ENCODE measurements at places on chromosomes 2 and 18.

DNA sequence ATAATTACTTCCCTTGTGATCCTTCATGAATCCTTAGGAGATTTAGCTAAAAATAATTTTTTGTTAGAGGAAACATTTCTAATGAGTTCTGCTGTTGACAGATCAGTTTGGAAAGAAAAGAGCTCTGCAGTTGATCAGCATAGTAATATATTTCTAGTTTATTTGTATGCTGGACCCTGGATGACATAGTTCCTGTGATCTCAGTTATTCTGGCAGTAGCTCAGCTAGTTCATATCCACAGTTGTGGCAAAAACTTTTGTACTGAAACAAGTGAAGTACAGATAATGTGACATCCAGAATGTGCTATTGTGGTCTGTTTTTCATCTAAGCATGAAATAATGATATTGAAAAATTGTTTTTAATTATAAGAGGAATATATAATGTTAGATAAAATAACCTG is 33.7 kb downstream of the ABI2 start:
- no peak for DNase-seq

- no peak for DNase-seq
Measured at GRCh38 chr18:3649633-3650426, 199.9 kb downstream of the TGIF1 start.

DNA sequence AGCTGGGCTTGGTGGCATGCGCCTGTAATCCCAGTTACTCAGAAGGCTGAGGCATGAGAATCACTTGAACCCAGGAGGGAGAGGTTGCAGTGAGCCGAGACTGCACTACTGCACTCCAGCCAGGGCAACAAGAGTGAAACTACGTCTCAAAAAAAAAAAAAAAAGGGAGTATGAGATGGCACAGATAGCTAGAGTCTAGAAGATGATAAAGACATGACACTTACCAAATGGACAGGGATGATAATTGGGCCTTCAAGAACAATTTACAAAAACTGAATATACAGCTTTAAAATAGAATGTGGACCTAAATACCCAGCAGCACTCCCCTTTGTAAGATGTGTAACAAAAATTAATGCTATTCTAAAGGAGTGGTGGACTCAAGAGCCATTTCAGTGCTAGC is 2.7 kb downstream of the METTL4 start:
- no peak for DNase-seq

- DNase-seq, result no peak
Measured at GRCh38 chr18:61225336-61225735, 107.9 kb upstream of the CDH20 start.

GRCh38 chr2:163670929-163671328 is 64.9 kb downstream of the FIGN start:
- no peak for DNase-seq

DNA sequence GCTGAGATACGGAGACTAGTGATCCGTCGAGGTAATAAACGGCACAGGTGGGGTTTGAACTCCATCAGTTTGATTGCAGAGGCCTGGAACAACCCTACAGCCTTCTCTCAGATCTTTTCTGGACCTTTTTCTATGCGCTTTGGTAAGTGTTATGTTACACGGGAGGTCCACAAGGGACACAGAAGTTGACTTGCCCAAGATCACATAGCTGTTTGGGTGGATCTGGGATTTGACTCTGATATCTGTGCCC is 1.1 kb upstream of the DNPEP start:
- DNase-seq, result no peak

DNA sequence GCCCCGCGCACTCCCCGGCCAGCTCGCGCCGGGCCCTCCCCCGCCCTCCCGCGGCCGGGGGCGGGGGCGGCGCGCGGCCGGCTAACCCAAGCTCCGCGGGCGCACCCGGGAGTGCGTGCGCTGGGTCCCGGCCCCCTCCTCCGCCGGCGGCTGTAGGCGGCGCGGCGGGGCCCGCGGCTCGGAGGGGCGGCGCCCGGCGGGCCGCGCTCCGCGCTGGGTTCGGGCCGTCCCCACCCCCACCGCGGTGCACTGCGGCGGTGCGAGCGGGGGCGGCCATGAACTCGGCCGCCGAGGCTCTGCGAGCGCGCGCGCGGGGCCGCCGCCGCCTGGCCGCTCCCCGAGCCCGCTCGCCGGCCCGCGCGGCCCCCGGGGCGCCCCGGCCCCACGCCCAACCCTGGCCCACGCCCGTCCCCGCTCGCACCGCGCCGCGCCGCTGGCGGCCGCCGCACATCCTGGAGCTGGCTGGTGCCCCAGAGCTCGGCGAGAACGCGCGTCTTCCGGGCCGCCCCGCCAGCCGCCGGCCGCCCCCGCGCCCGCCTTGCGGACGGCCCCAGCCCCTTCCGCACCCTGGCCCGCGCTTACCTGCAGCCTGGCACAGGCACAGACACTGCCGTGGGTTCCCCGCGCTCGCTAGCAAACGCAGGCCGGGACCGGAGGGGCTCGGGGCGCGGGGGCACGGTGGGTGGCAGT is at the start of gene ZBTB14:
Gene ZBTB14 (minus strand): TSS at position 496 of the 690 bp plus-strand sequence. CDS start 2,480 bp downstream, outside the sequence.
- peak; percentile 68 for DNase-seq

GRCh38 chr18:36717422-36718110 is 111.2 kb downstream of the TPGS2 start:
- no peak for DNase-seq

GRCh38 chr2:69798290-69798908 is 31.1 kb upstream of the GMCL1 start:
- no peak for DNase-seq

- DNase-seq, result no peak
Measured at GRCh38 chr2:69169655-69170389, 156.8 kb downstream of the ANTXR1 start.

DNA sequence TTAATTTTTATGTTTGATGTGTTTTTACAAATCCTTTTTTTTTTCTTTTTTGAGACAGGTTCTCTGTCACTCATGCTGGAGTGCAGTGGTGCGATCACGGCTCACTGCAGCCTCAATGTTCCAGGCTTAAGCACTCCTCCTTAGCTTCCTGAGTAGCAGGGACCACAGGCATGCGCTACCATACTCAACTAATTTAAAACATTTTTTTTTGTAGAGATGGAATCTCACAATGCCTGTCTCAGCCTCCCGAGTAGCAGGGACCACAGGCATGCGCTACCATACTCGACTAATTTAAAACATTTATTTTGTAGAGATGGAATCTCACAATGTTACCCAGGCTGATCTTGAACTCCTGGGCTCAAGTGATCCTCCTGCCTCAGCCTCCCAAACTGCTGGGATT is 3.2 kb downstream of the NOTO start:
- no peak for DNase-seq

DNA sequence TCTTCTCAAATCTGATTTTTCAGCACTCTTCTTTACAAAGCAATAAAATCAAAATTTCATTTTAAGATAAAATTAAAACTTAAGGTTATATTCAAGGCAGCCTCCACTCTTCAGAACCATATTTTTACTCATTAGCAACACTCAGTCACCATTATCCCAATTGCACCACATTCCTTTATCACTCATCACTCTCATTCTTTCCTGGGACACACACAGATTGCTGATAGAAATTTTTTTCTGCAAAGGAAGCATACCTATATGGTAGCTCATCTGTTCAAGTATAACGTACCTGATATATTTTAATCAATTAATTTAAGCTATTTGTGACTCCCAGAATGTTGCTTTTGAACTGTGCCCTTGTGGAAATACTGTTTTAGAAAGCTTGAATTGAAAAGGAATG is 1559.3 kb upstream of the ZEB2 start:
- DNase-seq, result no peak

GRCh38 chr18:2053490-2054089 is 517.7 kb downstream of the METTL4 start:
- DNase-seq, result no peak

DNA sequence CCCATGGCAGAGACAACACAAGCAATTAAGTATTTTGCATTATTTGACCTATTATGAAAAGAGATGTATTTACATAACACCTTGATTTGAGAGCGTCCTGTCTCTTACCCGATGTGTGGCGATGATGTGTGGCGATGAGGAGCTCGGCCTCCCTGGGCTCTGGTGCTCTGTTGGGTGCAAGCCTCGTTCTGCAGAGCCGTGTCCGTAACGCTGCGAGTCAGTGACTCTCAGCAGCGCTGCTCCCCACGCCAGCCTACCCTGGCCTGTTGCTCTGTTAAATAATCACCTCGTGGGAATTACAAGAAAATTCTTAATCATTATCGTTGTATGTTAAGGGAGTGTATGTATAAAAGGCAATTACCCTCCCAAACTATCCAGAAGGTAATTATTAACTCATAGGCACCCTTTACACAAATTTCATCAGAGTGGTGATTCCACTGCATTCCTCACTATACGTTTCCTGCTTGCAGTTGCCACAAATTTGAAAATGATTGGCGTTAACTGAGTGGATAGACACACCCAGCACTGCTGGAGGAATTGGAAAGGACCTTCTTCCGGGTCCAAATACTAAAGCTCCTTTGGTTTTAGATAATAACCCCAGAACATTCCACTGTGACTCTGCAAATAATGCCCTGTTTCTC is 52.0 kb upstream of the NFATC1 start:
- DNase-seq, result no peak

- no peak for DNase-seq
Measured at GRCh38 chr18:26482569-26482968, 65.8 kb downstream of the KCTD1 start.

- DNase-seq, result no peak
Measured at GRCh38 chr2:149019768-149020167, 18.7 kb upstream of the LYPD6B start.

- no peak for DNase-seq
Measured at GRCh38 chr2:226641008-226641407, 158.6 kb downstream of the IRS1 start.

DNA sequence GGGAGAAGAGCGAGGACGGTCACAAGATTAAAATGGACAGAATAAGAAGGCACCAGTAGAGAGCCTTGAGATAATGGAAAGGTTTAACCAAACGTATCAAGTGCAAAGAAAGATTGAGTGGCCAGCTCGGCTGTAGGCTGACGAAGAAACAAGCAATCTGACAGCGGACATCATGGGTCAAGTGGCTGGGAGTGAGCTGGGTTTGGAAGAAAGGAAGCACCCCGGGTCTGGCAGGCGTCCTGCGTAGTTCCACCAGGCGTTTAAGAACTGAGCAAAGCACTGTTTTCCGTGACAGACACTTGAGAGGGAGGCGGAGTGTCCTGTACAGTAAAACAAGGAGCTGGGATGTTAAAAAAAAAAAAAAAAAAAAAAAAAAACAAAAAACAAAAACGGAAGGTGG is 27.1 kb downstream of the DAPL1 start:
- no peak for DNase-seq

DNA sequence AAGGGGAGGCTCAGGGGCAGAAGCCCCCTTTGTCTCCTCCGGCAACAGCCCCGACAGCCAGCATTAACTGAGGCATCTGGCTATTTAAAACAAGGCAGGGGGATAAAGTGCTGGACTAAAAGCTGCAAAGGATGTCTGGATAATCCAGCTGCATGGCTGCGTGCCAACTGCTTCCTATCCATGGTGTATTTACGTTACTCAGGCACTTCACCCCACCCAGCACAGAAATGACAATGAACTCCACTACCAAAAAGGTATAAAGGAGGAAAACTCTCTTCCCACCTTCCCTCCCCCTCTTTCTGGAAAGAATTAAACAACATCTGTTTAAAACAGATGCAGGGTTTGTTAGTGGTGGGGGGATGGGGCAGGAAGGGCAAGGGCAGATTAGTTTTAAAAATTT is 82.5 kb downstream of the SPRED2 start:
- no peak for DNase-seq

GRCh38 chr2:140990416-140990815 is 1140.4 kb downstream of the LRP1B start:
- no peak for DNase-seq

- DNase-seq, result no peak
Measured at GRCh38 chr2:234137400-234138014, 87.0 kb downstream of the SPP2 start.

GRCh38 chr2:238302087-238302486 is 13.7 kb upstream of the PER2 start:
- no peak for DNase-seq

GRCh38 chr2:42622943-42623676 is 54.7 kb downstream of the MTA3 start:
- DNase-seq, result no peak

- DNase-seq, result no peak
Measured at GRCh38 chr2:104539649-104540048, 314.3 kb upstream of the POU3F3 start.

GRCh38 chr2:6932828-6933227 is 15.6 kb downstream of the RNF144A start:
- no peak for DNase-seq

- no peak for DNase-seq
Measured at GRCh38 chr2:190664240-190664639, 15.4 kb downstream of the NAB1 start.

DNA sequence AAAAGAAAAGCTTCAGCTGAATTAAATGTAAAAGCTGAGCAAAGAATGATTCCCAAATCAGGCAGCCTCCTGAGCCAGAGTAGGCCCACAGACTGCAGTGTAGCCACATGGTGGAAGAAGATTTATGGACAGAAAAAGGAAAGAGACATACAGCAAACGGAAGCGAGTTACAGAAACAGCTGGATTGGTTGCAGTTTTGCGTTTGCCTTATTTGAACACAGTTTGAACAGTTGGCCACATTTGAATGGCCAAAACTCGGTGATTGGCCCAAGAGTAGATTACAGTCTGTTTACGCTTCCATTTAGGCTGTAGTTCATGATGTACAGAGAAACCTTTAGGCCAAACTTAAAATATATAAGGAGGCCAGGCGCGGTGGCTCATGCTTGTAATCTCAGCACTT is 35.1 kb downstream of the SH2D6 start:
- DNase-seq, result no peak

GRCh38 chr2:182031956-182032355 is 46.3 kb downstream of the PPP1R1C start:
- DNase-seq, result no peak

DNA sequence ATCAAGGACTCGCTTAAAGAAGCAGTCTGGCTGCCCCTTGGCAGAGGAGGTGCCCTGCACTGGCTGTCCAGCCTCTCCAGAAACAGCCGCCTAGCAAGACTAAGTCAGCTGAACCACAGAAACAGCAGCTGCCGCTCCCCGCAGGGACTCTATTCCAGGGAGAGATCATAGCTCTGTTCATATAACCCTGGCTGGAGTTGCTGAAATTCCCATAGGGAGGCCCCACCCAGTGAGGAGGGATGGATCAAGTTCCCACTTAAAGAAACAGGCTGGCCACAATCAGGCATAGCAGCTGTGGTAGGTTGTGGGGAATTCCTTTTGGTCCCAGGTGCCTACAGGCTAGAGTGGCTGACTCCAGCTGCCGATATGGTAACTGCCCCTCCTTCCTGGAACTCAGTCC is 74.2 kb upstream of the MC4R start:
- DNase-seq, result no peak

GRCh38 chr2:32274289-32274688 is 3.4 kb upstream of the YIPF4 start:
- no peak for DNase-seq

- DNase-seq, result no peak
Measured at GRCh38 chr2:229454934-229455631, 184.0 kb upstream of the PID1 start.

DNA sequence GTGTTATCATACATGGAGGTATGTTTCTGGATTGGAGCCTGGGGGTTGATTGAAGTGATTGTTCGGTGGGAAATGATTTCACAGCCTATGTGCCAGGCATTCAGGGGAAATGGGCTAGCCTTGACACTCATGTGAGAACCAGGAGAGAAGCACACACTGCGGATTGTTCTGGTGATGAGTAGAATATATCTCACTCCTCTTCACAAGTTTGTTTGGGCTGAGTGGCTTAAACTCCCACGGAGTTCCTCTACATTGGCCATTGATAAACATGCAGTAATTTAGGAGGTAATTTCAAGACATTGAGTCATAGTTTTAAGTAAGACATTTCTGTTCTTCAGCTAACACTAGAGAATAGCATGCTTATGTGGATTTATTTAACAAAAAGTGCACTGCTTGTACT is 498.9 kb upstream of the NETO1 start:
- DNase-seq, result no peak

- DNase-seq, result no peak
Measured at GRCh38 chr2:16890081-16890480, 224.4 kb upstream of the CYRIA start.

Data from activated CD8-positive, alpha-beta memory T cell treated with anti-CD3 and anti-CD28 coated beads, Interleukin-2, amount 50 U/mL, for 4 hours (primary cell).